Brain microvascular endothelial cell (primary cell): ENCODE measurements at places on chromosomes 1 and 21.

- no peak for DNase-seq
Measured at GRCh38 chr1:109983380-109984189, 980 bp upstream of the AHCYL1 start.

DNA sequence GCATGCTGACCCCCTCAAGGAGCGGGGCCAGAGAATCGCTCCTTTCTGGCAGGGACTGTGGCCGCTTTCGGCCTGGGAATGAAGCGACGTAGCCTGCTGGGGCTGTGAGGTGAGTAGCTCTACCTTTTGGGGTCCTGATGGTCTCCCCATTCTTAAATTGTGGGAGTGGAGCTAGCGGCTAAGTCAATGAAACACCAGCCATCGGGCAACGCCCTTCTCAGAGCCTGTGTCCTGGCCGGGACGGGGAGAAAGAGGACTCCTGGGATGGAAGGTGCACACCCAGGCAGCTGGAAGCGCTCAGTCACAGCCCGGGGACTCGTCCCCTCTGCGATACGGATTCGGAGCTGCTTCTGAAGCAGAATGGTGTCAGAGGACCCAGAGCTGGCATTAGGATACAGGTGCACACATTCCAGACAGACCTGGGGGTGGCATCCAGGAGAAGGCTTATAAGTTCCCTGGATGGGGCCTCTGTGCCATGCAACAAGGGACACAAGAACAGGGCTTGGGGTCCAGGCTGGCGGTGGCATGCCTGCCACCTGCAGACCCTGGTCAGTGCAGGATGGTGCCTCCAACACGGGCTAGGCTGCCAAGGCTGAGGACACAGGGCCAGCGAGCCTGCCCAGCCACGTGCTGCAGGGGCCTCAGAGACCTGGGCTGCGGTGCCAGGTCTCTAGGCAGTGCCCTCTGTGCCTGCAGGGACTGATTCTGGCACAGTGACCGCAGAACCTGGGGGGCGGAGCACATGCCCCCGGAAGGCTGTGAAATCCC, 945 bp upstream of the WNT9A start:
- no peak for DNase-seq

GRCh38 chr1:224534731-224535130, 81.4 kb upstream of the CNIH3 start:
- no peak for DNase-seq

- DNase-seq: no peak
Measured at GRCh38 chr1:33246171-33246570, 10.1 kb upstream of the ZNF362 start.

DNA sequence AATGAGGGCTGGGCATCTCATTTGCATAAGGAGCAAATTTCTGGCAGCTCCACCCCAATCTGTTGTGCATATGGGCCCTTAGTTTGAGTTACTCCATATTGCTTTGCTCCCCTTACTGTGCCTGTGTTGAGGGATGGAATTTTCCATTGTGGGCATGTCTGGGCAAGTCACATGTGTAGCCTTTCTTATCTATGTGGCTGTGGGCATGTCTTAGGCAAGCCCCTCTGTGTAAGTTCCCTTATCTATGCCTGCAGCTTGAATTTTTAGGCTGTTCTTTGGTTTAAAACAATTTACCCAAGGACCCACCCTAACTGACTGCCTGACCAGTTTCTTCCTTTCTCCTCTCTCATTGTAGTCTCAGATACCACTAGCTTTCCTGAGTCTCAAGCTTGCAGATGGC, 405.7 kb upstream of the NCAM2 start:
- no peak for DNase-seq

DNA sequence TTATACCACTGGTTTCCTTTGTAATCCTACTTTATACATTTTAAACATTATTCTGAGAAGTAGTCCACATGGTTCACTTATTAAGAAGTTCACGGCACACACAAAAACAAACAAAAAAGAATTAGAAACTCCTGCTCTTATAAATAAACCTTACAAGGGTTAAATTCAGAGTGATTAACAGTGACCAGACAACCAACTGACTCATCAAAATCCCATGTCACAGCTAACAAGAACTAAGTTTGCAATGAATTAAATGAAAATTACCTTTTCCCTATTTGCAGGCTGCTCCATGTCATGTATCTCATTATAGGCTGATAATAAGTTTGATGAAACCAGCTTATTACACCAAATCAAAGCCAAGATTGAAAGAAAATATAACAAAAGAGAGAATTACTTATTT, 77.5 kb downstream of the PUM1 start:
- no peak for DNase-seq

DNA sequence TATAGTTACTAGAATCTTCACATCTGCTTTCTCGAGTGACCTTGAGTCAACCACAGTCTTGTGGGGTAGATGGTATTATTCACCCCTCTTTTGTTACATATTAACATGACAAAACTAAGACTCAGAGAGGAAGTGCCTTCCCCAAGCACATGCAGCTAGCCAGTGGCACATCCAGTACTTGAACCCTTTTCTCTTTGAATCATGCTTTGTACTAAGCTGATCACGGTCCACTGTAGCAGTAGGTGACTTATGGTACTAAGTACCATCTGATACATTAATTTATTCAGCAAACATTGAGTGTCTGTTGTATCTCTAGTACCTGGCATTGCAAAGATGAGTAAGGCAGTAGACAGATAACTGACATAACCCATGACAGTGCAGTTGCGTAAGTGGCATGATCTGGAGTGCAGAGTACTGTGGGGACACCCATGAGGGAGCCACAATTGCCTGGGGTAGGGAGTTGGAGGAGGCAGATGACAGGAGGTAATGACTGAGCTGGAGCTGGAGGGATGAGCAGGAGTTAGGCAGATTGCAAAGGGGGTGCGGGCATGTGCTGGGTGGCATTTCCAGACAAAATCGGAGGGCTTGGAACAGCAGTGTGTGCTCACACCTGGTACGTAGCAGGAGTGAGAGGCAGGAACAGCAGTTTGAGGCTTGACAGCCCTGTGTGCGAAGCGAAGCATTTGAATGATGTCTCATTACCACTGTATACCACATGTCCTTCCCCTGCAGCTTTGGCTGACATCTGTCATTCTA, 29.8 kb downstream of the UCK2 start:
- no peak for DNase-seq

DNA sequence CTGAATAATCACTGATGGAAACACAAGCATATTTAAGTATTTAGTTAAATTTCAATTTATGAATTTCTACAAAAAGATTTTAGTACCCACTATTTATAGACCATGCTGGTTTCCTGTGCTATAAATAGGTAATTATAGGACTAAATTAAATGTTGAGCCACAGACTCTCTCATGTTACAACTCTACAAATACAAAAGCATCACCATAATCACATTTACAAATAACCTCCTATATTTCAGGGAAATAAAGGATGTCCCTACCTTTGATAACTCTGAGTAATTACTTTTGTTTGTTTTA, 32.6 kb upstream of the CCDC190 start:
- DNase-seq: no peak

- no peak for DNase-seq
Measured at GRCh38 chr1:234893359-234893724, 235.3 kb downstream of the TOMM20 start.

DNA sequence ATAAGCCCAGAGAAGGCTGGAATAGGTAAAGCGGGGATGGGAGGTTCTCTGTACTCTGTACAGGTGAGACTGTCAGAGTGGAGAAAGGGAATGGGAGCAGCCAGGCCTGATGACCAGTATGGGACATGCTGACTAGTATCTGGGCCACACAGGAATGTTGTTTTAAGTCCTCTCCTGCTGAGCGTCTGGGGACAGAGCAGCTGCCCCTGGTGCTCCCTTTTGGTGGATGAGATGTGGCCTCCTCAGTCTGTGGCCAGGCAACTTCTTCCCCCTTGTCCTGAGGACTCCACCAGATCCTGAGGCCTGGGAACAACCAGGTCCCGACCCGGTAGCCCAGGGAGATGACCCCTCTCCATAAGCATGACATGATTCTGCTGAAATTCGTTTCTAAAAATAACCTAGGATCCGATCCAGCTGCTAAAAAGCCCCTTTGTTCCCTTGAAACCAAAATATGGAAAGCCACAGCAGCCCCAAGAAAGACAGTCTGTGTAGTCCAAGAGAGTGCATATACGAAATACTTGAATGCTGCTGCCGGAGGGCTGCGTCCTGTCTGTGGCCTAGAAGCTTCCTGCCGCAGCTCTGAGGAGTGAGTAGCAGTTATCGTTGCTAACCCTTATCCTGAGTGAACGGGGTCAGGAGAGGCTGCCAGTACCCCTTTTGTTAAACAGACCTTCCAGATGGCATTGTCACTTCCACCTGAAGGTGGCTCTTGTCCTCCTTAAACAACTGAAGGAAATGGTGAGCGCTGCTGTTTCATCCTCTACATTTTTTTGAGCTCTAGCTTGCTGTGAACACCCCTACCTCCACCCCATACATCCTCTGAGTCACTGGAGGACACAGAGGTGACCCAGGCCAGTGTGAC, 47.1 kb downstream of the ATP2B4 start:
- DNase-seq: peak; percentile 93

DNA sequence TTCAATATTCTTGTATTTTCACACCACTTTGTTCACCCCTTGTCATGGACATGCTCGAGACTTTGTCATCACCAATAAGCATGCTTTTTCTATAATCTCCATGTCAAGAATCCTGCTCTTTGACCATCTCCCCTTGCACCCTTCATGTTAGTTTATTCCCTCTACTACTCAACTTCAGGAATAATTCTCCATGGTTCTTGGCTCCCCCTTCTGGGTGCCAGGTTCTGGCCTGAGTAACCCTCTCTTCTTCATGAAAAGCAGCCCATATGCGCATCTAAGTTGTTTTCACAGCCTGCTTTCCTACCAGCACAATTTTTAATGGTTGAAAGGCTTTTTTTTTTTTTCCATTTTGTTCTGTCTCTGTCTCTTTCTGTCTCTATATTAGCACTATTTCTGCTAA, 160.7 kb downstream of the LEPR start:
- DNase-seq: no peak

DNA sequence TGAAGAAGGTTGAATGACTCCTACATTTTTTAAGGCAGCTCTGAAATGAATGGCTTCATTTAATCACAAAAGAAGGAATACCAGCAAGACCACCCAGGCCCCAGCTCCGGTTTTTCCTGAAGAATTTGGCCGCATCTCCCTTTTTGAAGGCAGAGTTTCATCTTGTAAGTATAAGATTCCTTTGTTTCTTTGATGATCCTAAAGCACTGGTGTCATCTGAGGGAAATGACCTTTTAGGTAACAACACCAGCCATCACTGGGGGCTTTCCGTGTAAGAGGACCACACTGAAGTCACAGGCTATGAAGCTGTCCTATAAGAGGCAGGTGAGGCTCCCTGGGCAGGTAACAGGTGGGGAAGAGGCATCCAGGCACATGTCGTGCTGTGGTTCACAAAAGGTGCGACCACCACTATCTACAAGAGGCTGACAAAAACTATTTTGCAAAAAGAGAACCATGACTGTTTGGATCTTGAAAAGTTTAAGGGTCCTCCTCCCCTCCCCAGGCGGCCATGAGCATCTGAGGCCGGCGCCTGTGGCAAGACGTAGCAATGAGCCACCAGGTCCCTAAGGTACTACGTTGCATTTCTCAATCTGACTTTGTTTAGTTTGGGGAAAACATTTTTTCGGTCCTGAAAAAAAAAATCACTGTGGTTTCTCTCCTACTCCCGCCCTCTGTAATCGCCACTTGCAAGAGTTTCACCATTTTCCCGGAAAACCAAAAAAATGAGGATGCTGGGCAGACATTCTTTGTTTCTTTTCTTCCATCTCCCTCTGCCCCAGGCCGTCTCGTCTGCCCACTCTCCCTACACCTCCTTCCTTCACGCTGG, 46.3 kb upstream of the IRF2BP2 start:
- DNase-seq: no peak

- no peak for DNase-seq
Measured at GRCh38 chr1:8937701-8938100, 8.0 kb upstream of the CA6 start.
